A549 treated with GW870086 at 1 μM for 4 hours (cell line): ENCODE measurements at places on chromosomes 12 and 14. TPM values are rescaled to one million over a fixed set of nuclear protein-coding genes. Genes with fewer than 3 reads are reported as not detected.

LPAR5 gene
- 0.55 to 0.97 TPM (median 0.65 TPM) in 5 replicates for total RNA-seq

RBP5 gene
- not detected in 5 replicates for total RNA-seq

LMNTD1 gene
- not detected in 5 replicates for total RNA-seq

GSKIP gene
- 19.3 to 24.8 TPM (median 22.6 TPM) in 5 replicates for total RNA-seq

ADAM21 gene
- 0.05 to 0.06 TPM (median 0.05 TPM) in 3 of 5 replicates, not detected in the others for total RNA-seq

SMIM41 gene
- total RNA-seq: not detected in 5 replicates

CMA1 gene
- not detected in 5 replicates for total RNA-seq

CHST11 gene
- total RNA-seq: 16.1 to 24.1 TPM (median 21.7 TPM) in 5 replicates

TEP1 gene
- total RNA-seq: 8.3 to 10.6 TPM (median 9.2 TPM) in 5 replicates

NR4A1 gene
- 27.6 to 42.9 TPM (median 35.0 TPM) in 5 replicates for total RNA-seq

OR4E1 gene
- not detected in 5 replicates for total RNA-seq

SERPINA4 gene
- total RNA-seq: 0.06 to 0.07 TPM (median 0.07 TPM) in 3 of 5 replicates, not detected in the others
